Central memory CD4-positive, alpha-beta T cell (primary cell): ENCODE measurements at places on chromosomes 1 and 21.
A peak's percentile ranks its signal among the peaks of the same experiment; 100 is the strongest.

DNA sequence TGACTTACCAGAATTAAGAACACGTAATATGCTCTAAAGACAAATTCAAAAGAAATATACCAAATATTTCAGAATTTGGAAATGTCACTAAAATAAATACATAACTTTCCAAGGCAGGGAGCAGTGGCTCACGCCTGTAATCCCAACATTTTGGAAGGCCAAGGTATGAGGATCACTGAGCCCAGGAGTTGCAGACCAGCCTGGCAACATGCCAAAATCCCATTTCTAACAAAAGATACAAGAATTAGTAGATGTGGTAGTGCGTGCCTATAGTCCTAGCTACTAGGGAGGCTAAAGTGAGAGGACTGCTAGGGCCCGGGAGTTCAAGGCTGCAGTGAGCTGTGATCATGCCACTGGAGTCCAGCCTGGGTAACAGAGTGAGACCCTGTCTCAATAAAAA, 11.7 kb downstream of the LUZP1 start:
- no peak for DNase-seq

- DNase-seq = peak; percentile 59
Measured at GRCh38 chr1:32336963-32337675, 1.1 kb upstream of the MARCKSL1 start.

DNA sequence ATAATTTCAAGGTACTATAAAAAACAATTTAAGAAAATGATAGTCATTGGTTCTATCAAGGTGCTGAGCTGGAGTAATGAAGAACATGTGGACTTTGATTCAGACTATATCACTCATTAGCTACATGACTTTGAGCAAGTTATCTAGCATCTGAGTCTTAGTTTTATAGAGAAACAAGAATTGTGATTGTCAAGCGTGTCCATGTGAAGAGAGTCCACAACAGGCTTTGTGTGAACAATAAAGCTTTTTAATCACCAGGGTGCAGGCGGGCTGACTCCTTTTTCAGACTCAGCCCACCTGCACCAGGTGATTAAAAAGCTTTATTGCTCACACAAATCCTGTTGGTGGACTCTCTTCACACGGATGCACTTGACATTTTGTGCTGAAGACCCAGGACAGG, 26.6 kb upstream of the DMRTB1 start:
- DNase-seq = no peak

- no peak for DNase-seq
Measured at GRCh38 chr21:38266732-38267131, 9.9 kb downstream of the KCNJ15 start.

DNA sequence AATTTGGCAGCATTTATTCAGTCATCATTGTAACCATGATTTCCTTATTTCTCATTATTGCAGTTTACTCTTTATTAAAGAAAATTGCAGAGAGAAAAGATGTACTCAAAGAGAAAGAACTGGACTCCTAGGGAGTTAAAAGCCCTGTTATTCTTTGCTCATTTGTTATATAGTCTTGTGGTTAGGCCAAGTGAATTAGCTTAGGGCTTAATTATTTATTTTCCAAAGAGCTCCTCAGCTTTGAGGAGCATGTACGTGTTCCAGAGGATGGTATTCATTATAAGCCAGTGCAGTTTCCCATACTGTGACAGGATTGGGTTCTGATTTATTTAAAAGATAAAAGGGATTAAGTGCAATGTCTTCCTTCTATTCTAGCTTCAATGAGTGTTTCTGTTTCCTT, 86.4 kb downstream of the GPR161 start:
- no peak for DNase-seq
